ENCODE measurements at places on chromosomes 2 and 18.

- no peak for DNase-seq
Measured at GRCh38 chr2:104434966-104435365, 418.9 kb upstream of the POU3F3 start.

DNA sequence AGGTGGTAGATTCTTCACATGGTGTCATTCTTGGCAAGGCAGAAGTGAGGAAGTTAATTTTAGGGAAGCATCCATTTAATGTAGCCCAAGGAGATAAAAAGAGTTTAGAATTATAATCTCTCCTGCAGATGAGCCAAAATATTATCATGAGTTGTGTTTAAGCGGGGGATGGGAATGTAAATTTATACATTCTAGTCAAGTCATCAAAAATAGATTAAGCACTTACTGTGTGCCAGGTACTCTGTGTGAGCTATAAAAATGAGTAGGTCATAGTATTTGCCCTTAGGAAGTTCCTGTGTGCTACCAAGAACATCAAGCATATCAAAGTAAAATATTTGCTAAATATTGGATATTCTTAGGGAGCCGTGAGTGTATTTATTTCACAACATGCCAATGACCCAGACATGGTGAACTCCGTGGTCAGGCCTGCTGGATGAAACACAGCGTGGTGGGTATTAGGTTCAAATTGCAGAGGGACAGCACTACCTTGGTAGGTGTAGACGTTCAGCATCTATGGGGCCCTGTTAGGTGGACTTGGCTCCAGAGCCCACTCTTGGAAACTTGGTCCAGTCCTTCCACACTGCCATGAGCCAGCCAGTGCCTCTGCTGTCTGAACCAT is 37.4 kb downstream of the MEIS1 start:
- DNase-seq: no peak

DNA sequence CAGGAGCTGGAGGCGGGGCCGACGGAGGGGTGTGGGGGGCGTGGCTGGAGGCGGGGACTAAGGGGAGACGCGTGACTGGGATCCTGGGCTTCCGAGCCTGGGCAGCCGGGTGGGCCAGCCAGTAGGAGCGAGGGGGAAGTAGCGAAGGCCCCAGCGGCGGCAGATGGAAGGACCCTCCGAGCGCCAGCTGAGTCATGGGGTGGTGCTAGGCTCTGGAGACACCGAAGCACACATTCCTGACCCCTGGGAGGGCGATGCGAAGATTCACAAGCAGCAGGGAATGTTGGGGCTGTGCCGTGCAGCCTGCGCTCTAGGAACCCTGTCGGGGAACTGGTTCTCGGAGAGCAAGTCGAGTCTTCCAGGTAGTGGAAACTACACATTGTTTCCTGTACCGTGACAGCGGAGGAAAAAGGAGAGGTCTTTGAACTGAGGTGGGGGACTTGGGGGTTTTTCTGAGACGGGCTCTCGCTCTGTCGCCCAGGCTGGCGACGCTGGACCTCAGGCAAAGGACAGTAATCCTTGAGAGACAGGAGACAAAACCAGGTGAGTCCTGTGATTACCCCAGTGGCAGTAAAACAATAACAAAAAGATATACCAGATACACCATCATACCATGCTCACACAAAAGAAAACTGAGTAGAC is 650 bp upstream of the AFG3L2 start:
- DNase-seq: no peak

- no peak for DNase-seq
Measured at GRCh38 chr18:54946149-54946581, 13.1 kb downstream of the CCDC68 start.

- no peak for DNase-seq
Measured at GRCh38 chr2:181953881-181954537, 31.6 kb upstream of the PPP1R1C start.
